NCI-H774 (cell line): ENCODE measurements at places on chromosomes 4 and X.

GRCh38 chr4:158996669-158997074, 106.2 kb upstream of the RAPGEF2 start:
- no peak for DNase-seq

GRCh38 chr4:158750379-158750778, 18.4 kb upstream of the FNIP2 start:
- DNase-seq: no peak

GRCh38 chrX:39430551-39430950, 629.3 kb downstream of the MID1IP1 start:
- no peak for DNase-seq

DNA sequence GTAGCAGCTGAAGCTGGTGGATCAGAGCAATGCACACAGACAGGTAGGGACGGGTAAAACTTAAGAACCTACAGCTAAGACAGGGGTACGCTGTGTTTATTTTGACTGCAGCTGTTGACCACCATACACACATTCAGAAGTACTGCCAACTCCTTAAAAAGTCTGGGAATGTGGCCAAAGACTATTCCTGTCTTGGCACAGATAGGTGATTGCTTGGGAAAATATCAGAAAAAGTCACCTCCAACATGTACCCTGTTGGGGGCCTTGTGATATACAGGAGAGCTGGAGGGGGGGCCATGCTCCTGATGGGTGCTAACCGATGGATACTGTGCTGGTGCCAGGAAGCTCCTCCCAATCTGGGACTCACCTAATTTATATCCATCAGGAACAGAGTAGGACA, 121.2 kb downstream of the VCX2 start:
- DNase-seq: no peak

DNA sequence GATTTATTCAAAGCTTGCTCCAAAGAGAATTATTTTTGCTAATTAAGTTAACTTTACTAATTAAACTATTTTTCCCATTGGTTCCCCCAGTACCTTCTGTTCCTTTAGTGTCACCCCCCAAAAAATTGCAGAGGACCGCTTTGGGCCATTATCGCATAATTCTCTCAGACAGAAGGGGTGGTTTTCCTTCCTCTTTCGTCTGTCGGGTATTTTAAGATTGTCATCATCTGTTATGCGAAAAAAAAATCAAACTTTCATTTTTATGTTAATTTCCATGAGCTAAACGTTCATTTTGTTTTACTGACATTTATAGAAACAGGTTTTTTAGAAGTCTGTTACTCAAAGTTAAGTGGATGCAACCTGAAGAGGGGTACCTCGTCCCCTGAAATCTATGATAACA, 76.2 kb upstream of the DDX3X start:
- no peak for DNase-seq

- DNase-seq: no peak
Observed at GRCh38 chr4:33422656-33423055, 2702.5 kb downstream of the PCDH7 start.

GRCh38 chr4:67785528-67785927, 31.3 kb upstream of the GNRHR start:
- DNase-seq: no peak

DNA sequence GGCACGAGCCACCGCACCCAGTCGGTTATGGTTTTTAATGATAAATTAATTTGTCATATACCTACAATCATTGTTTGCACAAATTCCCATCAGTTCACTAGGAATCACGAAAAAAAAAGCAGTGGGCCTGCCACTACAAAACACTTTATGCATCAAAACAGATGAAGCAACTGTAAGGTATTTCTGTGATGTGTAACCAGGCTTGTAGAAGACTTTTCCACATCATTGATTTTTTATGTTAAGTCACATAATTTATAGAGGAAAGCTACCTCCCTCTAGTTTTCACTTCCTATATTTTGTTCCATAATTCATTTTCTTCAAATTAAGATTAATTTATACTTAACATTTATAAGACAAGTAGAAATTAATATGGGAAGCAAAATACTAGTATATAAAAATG, 6.7 kb upstream of the FAM200B start:
- DNase-seq: no peak
